ENCODE measurements at places on chromosomes 2 and 18.

DNA sequence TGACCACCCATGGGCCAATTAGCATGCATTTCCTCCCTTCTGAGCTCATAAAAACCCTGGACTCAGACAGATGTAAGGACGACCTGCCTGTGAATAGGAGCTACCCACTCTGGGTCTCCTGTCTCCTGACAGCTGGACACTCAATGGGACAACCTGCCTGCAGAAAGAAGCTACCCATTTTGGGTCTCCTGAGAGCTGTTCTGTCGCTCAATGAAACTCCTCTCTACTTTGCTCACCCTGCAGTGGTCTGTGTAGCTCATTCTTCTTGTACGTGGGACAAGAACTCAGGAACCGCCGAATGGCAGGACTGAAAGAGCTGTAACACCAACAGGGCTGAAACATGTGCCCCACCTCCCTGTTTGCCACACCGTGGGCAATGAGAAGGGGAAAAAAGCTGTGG lies 60.3 kb upstream of the DYNC1I2 start:
- no peak for DNase-seq

GRCh38 chr2:39584283-39584965 lies 81.3 kb upstream of the TMEM178A start:
- no peak for DNase-seq

DNA sequence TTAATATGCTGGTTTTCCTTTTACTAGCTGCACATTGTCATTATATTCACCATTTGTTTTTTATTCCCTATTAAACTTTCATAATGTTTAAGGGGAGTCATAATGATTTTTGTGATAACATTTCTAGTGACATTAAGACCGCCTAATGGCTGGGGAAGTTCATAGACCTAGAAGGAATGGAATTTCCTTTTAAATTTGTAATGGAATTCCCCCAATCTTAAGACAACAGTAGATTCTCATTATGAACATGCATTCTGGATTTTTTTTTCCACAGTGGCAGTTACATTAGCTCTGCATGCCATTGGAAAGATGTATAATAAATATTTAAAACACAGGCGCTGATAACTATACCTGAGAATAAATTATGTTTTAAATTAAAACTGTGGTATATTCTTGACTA lies 8.4 kb downstream of the YPEL5 start:
- no peak for DNase-seq

DNA sequence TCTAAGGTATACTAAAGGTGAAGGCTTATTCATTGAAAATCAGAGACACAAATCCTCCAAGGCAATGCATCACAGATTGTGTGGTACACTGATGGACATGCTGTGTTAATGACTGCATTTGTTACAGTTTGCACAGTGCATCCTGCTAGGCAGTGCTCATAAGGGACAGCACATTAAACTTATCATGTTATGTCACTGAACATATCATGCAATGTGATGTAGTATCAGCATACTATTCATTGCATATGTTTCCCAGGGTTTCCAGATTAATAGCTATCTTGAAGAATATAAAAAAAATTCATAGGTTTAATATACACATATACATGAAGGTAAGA lies 225.3 kb downstream of the NCKAP5 start:
- DNase-seq, result no peak

- no peak for DNase-seq
Measured at GRCh38 chr2:207990784-207991183, 34.5 kb downstream of the PLEKHM3 start.

DNA sequence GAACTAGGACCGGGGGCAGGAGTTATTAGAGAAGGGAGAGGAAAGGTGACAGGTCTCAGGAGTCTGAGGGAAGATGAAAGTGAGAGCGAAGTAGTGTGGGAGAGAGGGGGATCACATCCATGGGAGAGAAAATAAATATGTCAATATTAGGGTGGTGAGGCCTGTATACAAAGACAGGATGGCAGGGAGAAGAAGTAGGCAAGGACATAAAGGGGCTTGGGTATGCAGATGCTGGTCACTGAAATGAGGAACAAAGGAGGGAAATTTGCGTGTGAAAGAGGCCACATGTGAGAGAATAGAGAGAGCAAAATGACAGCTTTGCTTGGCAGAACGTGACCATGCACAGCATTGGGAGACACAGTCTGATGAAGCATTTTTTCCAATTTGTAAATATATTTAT lies 13.6 kb downstream of the METAP1D start:
- DNase-seq, result no peak

- no peak for DNase-seq
Measured at GRCh38 chr2:197377670-197378069, 57.2 kb downstream of the SF3B1 start.

- DNase-seq, result no peak
Measured at GRCh38 chr2:12107939-12108338, 361.5 kb downstream of the LPIN1 start.

- no peak for DNase-seq
Measured at GRCh38 chr2:207930747-207931146, 94.6 kb downstream of the PLEKHM3 start.

- DNase-seq, result no peak
Measured at GRCh38 chr18:9742524-9743131, 34.5 kb downstream of the RAB31 start.

- DNase-seq, result no peak
Measured at GRCh38 chr2:226489775-226490541, 309.7 kb downstream of the IRS1 start.

GRCh38 chr2:21008014-21008789 lies 35.7 kb downstream of the APOB start:
- DNase-seq, result no peak

DNA sequence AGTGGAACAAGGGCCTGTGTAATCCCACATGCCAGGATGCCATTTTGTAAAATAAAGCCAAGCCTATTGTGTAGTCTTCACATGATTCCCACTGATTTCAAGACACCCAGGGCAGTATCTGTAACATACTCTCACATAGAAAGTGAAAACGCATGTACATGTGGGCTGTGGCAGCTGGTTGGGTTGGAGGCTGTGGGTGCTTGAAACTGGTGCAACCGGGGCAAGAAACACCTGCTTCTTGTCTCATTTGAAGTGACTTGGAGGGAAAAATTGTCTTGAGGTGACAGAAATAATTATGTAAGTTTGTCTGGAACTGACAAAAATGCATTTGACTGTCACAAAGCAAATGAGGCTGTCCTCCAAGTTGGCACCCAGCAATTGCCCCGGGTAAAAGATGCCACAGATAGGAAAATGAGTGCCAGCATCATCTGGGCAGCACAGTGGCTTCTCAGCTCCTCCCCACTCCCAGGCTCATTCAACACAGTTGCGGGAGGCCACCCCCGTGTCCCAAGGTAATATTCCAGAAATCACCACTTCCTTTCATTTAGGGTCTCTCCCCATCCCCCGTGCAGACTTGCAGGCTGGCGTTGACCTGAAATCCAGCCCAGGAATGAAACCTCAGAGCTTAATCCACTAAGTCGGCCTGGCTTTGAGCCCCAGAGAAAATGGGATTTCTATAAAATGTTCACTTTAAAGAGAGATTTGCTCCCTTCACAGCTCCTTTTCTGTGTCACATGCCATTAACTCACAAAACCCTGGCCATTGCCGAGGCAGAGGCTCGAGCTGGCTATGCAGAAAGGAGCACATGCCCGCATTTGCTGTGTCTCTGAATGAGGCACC lies 293.9 kb upstream of the PARD3B start:
- DNase-seq, result no peak

DNA sequence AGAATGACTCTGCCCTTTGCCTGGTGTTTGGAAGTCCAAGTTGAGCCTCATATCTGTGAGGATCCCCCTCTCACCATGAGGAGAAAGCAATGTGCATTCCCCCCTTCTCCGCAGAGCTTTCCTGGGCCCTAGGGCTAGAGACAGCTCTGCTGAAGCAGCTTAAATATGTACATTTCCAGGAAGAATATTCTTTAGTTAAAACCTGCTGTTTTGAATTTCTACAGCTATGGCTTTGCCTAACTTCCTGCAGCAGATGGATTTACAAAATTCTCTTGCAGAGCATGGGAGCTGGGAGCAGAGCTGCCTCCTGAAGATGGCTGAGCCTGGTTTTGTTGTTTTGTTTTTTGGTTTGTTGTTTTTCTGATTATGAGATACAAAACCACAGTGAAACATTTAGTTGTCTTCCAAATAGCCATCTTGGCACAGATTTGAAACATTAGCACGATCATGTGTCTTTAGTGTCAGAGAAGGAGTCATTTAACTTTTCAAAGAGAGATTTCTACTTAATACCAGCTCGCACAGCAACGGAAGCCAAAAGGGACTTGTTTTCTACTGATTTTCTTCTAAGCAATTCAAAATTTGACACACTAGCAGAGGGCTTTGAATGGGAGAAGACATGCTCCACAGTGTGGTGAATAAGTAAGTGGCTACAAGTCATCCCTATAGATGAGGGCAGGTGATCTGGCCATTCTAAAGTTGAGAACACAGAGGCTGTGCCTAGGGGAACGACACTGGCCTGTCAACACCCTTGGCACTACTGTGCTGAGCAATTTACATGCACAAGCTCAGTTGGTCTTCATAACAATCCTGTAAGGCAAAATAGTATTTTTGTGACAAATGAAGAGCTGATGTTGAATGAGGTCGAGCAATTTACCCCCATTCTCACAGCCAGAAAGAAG lies 222.6 kb downstream of the MREG start:
- DNase-seq, result no peak

DNA sequence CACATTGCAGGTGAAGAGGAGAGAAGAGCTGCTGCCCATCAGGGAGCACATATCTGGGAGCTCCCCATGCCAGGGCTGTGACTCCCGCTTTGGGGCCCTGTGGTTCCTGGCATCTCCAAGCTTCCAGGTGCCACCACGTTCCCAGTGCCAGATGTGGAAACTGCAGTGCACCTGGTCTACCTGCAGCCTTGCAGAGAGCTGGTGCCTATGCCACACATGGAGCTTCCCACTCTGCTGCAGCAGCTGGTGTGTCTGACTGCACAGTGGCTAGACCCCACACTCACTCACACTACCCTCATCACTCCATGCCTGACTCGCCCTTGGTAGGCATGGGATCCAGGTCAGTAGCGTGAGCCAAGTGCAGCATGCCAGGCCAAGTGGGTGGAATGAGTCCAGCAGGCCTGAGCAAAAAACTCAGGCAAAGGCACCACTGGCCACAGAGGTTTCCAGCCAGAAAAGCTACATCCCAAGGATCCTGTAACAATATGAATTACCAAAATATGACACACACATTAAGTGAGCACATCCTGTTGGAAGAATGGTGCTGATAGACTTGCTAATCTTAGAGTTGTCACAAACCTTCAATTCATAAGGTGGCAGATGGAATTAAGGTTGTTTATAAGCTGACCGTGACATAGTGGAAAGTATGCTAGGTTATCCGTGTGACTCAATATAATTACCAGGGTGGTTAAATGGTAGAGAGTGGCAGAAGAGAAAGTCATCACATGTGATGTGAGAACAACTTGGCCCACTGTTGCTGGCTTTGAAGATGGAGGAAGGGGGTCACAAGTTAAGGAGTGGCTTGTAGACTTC lies 150.9 kb downstream of the EHBP1 start:
- no peak for DNase-seq

DNA sequence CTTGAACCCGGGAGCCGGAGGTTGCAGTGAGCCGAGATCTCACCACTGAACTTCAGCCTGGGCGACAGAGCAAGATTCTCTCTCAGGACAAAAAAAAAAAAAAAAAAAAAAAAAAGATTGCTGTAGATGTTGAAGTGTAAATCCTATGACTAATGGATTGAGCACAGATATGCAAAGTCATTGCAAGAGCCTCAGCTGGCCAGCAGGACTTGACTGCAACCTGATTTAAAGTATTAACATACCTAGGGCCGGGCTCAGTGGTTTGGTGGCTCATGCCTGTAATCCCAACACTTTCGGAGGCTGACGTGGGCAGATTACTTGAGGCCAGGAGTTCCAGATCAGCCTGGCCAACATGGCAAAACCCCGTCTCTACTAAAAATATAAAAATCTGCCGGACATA lies 103.4 kb upstream of the MSH2 start:
- DNase-seq, result no peak

GRCh38 chr2:140344838-140345237 lies 1564.6 kb upstream of the NXPH2 start:
- DNase-seq, result no peak

DNA sequence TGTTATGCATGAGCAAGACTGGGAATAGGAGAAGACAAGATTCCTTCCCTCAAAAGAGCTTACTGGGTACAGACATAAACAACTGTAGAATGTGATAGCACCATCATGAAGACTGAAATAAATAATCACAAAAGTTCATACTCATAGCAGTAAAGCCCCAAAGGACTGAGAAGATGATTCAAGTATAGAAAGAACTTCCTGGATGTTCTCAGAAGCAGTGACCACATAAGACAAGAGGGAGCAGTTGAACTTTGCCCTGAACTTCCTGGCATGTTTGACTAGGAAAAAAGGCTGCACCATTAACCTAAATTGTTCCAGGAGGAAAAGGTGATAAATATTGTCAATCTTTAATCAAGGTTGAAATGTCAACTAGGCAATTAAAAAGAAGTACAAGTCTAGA lies 57.8 kb upstream of the CCDC141 start:
- no peak for DNase-seq

- no peak for DNase-seq
Measured at GRCh38 chr2:190663839-190664238, 15.0 kb downstream of the NAB1 start.

GRCh38 chr2:238165288-238165921 lies 6.6 kb downstream of the ERFE start:
- no peak for DNase-seq

DNA sequence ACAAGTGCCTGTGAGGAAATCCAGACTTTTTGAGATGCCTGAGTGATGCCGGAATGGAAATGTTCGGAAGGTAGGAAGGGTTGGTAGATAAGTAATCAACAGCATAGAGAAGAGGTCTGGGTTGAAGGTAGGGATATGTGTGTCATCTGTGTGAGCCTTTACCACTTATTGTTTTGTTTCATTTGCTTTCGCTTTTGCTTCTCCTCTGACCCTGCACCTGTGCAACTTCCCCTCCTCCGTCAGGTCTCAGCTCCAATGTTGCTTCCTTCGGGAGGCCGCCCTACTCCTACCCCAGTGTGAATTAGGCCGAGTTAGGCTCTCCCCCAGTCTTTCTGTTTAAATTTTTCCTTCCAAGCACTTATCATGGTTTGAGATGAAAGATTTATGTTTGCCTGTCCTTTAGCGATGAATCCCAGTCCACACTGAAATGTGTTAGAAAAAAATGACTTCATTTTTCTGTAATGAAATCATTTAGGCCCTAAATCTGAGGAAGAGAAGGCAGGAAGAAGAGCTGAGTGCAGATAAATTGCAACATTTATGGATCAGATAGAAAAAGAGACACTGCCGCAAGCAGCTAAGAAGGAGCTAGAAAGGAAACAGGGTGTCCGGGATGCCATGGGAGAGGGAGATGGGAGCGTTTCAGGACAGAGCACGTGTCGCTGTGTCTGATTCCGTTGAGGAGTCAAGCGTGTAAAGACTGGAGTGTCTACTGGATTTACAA lies 139.6 kb upstream of the PELI1 start:
- peak; percentile 48 for DNase-seq
